ENCODE measurements at places on chromosomes 4 and X. TPM values are rescaled to one million over a fixed set of nuclear protein-coding genes. Genes with fewer than 3 reads are reported as not detected.

The C4orf54 gene
- total RNA-seq, result not detected

DNA sequence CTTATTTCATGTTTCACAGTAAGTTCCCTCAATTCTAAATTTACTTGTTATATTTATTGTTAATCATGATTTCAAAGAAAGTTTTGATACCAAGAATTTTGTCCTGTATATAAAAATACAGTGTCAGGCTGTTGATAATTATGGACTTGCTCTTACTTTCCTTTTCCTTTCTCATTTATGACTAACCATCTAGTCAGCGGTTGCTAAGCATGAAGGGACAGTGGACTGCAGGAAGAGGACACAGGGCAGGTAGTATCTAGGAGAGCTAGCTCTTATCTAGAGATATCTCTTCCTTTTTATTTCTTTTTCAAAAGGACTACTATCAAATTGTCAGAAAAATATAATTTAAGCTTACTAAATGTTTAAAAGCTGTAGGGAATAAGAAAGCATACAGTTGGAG is 1.6 kb downstream of the OPRPN start:
- H3K27me3 ChIP-seq, result no peaks in the 10 kb centered on the region
- no peaks in the 10 kb centered on the region for H3K4me1 ChIP-seq
- no peak for DNase-seq
- no peaks in the 10 kb centered on the region for H3K36me3 ChIP-seq

The SCRG1 gene
- not detected for total RNA-seq

DNA sequence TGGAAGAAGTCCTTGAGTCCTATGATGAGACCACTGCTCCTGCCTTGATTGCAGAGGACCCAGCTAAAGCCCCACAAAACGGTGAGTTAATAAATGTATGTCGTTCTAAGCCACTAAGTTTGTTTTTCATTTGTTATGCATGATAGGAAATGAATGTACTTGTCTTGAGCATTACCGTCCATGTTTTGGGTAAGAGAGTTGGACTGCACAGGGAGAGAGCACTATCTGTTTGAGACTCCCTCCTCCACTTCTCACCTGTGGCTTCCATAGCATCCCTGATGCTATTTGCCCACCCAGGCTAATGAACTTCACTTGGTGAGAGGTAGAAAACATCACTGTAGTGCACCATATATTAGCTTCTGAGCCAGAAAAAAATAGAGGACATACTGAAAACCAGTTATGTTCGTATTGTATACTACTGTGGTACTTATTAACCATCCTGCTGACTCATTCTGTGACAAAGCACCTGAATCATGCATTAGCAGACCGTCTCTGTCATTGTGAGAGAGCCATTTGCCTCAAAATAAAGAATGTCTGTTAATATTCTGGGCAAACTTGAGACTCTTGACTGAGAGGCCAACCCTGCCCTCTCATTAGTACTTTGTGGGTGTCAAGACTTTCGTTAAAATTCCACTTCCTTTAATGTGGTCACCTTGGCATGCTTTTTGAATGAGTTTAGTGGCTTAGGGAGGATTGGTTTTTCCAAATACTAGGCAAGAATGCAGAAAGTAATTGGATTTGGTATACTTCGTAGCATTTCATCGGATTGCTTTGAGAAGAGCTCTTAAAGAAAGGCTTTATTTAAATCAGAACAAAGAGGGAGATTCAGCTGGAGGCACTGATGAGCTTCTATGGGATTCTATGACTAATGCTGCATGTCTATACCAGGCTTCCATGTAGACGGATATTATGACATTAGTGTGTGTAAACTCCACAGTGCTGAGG is 99.3 kb upstream of the GRPR start:
- peaks cover 18% of the 10 kb centered on the region for H3K4me1 ChIP-seq
- H3K27me3 ChIP-seq, result peaks cover 10% of the 10 kb centered on the region
- DNase-seq, result peak; percentile 1
- H3K36me3 ChIP-seq, result no peaks in the 10 kb centered on the region

DNA sequence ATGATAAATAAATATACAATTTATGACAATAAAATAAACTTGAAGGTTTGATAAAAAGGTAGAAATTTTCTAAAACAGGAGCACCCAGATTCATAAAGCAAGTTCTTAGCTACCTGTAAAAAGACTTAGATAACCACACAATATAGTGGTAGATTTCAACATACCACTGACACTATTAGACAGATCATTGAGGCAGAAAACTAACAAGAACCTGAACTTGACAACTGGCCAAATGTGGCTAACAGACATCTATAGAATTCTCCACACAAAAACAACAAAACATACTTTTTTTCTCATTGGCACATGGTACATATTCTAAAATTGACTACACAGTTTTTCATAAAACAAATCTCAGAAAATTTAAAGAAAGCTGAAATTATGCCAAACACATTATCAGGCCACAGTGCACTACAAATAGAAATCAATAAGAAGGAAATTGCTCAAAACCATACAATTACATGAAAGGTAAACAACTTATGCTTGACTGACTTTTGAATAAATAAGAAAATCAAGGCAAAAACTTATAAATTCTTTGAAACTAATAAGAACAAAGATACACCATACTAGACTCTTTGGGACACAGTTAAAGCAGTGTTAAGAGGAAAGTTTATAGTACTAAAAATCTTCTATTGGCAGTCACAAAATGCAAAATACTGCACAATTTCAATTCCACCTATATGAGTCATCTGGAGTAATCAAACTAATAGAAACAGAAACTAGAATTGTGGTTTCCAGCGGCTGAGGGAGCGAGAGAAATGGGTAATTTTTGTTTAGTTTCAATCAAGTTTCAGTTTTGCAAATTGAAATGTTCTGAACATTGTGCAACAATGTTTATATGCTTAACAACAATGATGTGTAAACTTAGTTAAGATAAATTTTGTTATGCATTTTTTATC is 925.6 kb downstream of the SH3BGRL start:
- DNase-seq, result peak; percentile 13
- no peak overlapping the region for H3K4me3 ChIP-seq
- peaks cover 6% of the 10 kb centered on the region for H3K4me1 ChIP-seq
- H3K36me3 ChIP-seq, result no peaks in the 10 kb centered on the region

The SERPINA7 gene
- not detected for total RNA-seq

The CPZ gene
- total RNA-seq, result not detected

- H3K27ac ChIP-seq, result no peak overlapping the region
- no peaks in the 10 kb centered on the region for H3K4me1 ChIP-seq
- no peaks in the 10 kb centered on the region for H3K36me3 ChIP-seq
- no peak overlapping the region for H3K4me3 ChIP-seq
These were observed 146.4 kb downstream of the FHIP1A start for GRCh38 chr4:151555151-151555945.

DNA sequence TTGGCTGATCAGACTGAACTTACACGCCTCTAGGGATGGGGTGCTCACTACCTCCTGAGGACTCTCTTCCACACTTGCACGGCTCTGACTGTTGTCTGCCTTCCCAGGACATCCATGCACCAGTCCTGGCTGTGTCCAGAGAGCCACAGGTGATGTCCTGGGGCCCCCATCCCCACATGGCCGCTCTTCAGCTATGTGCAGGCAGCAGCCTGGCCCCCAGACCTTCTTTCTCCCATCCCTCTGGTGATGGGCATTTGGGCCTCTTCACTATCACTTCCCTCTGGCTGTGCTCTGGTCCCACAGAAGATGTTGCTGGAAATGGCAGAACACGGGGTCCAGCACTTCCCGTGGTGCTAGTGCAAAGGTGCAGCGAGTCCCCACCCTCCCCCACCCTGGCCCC is 40.9 kb upstream of the HMX1 start:
- H3K4me1 ChIP-seq, result no peaks in the 10 kb centered on the region
- H3K4me3 ChIP-seq, result no peak overlapping the region

DNA sequence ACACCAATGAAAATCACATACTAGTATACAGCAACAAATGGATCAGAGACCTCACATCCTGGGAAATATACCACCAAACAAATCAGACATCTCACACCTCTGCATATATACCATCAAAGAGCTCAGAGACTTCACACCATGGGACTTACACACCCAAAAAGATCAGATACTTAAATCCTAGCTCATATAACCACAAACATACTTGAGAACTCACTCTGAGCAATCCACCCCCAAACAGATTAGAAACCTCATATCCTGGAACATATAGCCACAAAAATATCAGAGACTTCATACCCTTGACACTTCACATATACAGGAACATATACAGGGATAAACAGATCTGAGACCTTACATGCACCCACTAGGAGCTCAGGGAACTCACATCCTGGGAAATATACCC is 32.1 kb downstream of the SUV39H1 start:
- H3K27ac ChIP-seq, result peak overlapping the region; percentile 58
- H3K4me1 ChIP-seq, result peaks cover 29% of the 10 kb centered on the region
- no peaks in the 10 kb centered on the region for H3K27me3 ChIP-seq
- H3K36me3 ChIP-seq, result peaks cover 13% of the 10 kb centered on the region

DNA sequence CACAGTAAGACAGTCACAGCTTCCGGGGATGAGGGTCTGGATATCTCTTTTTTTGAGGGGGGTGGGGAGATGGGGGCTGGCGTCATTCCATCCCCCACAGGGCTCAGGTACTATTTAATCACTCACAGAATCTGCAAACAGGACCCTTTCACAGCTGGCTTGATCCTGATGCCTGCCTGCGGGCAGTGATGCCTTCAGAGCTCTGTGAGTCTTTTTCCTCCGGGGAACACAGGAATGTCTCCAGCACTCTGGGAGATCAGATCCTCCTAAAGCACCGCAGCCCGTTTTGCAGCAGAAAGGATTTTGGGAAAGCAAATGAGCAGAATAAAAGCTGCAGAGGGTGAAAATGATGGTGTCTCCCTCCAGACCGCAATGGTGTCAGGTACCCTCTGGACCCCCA is 13.2 kb upstream of the SHOX start:
- H3K27me3 ChIP-seq, result peaks cover 28% of the 10 kb centered on the region
- H3K4me3 ChIP-seq, result no peak overlapping the region
- no peaks in the 10 kb centered on the region for H3K4me1 ChIP-seq
- no peaks in the 10 kb centered on the region for H3K36me3 ChIP-seq

DNA sequence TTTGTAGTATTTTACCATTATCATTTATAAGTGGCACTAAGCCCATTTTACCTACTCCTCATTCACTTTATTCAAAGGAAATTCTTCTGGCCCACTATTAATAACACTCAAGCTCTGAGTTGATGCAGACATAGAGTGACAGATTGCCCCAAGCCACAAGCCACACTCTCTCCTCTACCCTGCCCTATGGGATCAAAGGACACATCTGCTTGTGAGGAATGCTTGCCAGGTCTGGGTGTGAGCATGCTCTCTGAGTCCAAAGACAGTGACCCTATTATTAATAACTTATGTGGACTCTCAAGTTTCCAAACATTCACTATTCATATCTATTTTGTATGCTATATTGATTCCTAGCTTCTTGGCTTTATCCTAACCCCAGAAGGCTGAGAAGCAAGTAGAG is 18.5 kb downstream of the ETNPPL start:
- DNase-seq, result no peak
- no peak overlapping the region for H3K27ac ChIP-seq
- no peaks in the 10 kb centered on the region for H3K36me3 ChIP-seq
- peaks cover 5% of the 10 kb centered on the region for H3K4me1 ChIP-seq

GRCh38 chr4:79850626-79851025 is 222.4 kb downstream of the ANTXR2 start:
- H3K4me3 ChIP-seq, result no peak overlapping the region
- H3K27ac ChIP-seq, result no peak overlapping the region
- H3K27me3 ChIP-seq, result no peaks in the 10 kb centered on the region

Measured in activated CD8-positive, alpha-beta T cell treated with anti-CD3 and anti-CD28 coated beads for 36 hours (primary cell).